ENCODE measurements at places on chromosomes 6 and 20. TPM values are rescaled to one million over a fixed set of nuclear protein-coding genes. Genes with fewer than 3 reads are reported as not detected.

DNA sequence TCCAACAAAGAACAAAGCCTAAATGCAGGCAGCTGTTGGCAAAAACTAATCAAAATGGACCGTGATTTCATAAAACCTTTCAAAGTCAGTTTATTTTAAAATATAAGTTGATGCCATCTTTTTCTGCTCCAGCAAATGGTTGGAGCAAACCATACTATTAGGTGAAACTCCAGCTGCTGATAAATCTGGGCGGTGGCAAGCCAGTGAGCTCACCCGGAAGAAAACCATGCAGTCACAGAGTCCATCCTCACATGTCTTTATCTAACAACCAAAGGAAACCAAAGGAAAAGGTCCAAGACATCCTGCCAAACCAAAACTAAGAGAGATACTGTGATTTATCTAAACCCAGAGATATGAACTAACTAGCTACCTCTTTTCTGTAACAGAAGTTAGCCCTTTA lies 72.6 kb downstream of the HIVEP2 start:
- DNase-seq: no peak

- no peak for DNase-seq
Measured at GRCh38 chr6:110366256-110366655, 8.1 kb upstream of the METTL24 start.

DNA sequence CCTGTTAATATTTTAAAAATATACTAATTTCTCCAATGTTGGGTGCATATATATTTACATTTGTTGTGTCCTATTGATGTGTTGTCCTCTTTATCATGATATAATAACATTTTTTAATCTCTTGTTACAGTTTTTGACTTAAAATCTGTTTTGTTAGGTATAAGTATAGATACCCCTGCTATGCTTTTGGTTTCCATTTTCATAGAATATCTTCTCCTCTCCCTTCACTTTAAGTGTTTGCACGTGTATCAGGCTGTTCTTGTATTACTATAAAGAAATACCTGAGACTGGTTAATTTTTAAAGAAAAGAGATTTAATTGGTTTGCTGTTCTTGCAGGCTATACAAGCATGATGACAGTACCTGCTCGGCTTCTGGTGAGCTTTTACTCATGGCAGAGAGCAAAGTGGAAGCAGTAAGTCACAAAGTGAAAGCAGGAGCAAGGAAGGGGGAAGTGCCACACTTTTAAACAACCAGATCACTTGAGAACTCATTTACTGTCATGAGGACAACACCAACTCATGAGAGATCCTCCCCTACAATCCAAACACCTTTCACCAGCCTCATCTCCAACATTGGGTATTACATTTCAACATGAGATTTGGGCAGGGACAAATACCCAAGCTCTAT lies 340.5 kb upstream of the SYNCRIP start:
- no peak for DNase-seq

DNA sequence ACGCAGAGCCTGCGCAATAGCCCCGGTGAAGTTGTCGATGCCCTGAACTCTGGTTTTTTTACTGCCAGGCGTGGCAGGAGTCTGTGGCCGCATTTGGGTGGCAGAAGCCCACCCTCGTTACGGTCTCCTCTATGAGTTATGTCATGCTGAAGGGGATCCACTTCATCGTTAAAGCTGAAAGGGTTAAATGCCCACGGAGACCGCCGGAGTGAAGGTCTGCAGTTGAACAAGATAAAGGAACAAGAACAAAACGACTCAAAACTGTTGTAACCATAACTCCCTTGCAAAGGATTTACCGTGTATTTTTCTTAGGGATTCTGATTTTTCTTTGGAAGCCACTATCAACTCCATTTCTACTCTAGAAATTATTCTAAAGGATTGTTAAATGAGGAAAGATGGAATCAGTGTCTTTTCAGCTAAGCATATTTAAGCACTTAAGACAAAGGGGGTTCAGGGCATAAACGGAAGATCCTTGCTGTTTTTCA lies 501 bp upstream of the ELOVL5 start:
- no peak for DNase-seq

Gene PPIL6
- 1.5 TPM for total RNA-seq

- peak; percentile 44 for DNase-seq
Measured at GRCh38 chr6:44003345-44004061, 123.7 kb downstream of the MRPL14 start.

All from aorta (tissue), 5 donors.